Upper lobe of right lung (tissue), 1 donor: ENCODE measurements at places on chromosomes 12 and 14. TPM values are rescaled to one million over a fixed set of nuclear protein-coding genes. Genes with fewer than 3 reads are reported as not detected.

DNA sequence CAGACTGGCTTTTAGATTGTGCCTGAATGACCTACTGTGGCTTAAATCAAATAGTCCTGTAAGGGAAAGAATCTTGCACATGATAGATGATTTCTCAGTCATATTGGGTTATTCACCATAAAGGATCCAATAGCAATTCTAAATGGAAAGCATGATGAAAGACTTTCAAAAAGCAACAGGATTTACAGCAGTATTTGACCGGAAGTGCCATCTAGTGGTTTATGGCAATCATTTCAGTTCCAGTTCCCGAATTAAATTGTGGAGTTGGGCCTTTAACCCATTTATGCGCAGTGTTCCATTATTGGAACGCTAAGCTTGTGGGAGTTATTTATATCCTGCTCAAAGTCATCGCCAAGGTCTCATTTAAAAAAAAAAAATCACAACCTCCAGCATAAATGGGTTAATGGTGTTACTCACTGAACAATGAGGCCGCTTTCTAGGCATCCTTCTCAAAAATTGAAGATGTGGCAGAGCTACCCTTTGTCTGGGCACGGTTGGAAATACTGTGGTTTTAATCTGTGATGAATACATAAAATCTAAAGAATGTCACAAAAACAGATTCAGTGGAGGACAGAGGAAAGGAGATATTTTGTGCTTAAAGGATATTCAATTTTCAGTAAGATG lies 60.8 kb upstream of the REP15 start:
- DNase-seq: no peak

GRCh38 chr12:26340649-26341048 lies 145.3 kb downstream of the SSPN start:
- no peak for DNase-seq

DNA sequence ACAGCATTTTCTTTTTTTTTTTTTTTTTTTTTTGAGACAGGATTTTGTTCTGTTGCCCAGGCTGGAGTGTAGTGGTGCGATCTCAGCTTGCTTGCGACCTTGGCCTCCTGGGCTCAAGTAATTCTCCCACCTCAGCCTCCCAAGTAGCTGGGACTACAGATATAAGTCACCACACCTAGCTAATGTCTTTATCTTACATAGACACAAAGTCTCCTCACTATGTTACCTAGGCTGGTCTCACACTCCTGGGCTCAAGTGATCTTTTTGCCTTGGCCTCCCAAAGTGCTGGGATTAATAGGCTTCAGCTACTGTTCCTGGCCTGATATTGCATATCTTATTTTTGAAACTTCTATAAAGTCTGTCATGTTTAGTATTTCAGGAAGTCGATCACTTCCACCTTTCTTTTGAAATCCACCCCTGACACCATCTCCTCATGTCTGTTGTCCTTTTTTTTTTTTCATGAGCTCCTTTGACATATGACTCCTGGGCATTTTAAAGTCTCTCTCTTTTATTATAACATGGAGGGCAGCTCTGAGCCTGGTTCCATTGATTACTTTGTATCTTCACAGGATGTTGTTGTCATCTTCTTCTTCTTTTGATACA lies 5.9 kb upstream of the A2ML1 start:
- no peak for DNase-seq

The LRRC10 gene
- not detected for total RNA-seq

The CCDC175 gene
- not detected for total RNA-seq

DNA sequence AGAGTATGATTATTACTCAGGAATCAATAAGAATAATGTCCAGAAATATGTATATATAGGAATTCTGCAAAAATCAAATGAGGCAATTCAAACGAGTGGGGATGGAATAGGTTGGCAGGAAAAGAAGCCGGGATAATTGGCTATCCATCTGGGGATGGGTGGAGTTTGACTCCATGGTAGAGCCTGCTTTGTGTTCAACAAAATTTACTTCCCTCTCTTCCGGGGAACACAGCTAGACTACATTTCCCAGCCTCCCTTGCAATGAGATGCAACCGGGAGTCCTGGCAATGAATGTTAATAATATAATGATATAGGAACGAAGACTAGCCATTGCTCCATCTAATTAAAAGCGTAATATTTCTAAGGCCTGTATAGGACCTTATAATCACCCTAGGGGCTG lies 146.6 kb downstream of the EFCAB11 start:
- DNase-seq: no peak

The RNF212B gene
- total RNA-seq: not detected

The MYO1H gene
- total RNA-seq: 0.64 TPM

- no peak for DNase-seq
Measured at GRCh38 chr14:76307786-76308780, 67.9 kb upstream of the ESRRB start.

- peak; percentile 78 for DNase-seq
Measured at GRCh38 chr12:26122061-26122680, 2.7 kb downstream of the BHLHE41 start.

The MIP gene
- total RNA-seq: not detected
